ENCODE measurements at places on chromosomes 11 and 22.

DNA sequence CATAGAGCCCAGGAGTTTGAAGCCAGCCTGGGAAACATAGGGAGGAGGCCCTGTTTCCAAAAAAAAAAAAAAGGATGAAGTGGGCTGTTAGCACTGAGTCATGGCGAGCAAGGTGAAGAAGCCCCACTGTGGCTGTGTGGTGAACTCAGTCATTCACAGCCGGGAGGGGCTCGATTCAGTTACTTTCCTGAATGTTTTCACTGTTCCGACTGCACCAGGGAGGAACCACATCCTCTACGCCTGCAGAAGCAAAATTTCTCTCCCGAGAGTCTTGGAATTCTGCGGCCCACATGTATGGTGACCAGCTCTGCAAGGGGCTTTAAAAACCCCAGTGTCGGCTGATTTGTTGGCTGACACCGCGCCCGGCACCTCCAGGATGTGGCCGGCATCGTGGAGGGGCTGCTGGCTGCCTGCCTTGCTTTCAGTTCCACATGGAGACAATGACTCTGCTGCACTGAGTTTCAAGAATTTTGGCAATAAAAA lies 27.8 kb upstream of the GRAMD4 start:
- DNase-seq: no peak

DNA sequence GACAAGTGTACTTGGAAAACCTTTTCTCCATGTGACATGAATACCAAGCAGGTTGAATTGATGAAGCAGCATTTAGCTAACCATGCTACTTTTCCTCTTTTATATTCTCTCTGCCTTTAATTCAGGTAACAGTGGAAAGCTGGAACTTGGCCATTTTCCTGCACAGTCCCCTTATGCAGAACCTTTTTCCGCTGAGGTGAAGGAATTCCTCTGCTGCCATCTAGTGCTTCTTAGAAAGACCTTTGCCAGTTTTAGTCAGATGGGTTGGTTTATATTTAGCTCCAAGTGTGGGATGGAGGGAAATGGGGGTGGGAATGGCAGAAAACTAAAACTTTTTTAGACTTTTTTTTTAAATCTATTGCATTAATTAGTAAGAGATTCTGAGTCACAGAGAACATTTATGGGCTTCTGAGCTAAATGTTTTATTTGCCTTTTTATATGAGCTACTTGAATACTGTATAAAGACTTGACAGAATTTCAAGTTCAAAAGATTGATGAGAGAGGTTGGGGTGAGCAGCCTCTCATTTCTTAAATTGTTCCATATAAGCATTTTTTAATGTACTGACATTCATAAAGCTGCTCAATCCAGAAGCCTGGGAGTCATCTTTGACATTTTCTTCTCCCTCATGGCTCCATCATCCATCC lies 153.9 kb upstream of the ZC3H12C start:
- DNase-seq: peak; percentile 62

- no peak for DNase-seq
These were observed 18.8 kb downstream of the KCTD17 start for GRCh38 chr22:37070334-37070733.

DNA sequence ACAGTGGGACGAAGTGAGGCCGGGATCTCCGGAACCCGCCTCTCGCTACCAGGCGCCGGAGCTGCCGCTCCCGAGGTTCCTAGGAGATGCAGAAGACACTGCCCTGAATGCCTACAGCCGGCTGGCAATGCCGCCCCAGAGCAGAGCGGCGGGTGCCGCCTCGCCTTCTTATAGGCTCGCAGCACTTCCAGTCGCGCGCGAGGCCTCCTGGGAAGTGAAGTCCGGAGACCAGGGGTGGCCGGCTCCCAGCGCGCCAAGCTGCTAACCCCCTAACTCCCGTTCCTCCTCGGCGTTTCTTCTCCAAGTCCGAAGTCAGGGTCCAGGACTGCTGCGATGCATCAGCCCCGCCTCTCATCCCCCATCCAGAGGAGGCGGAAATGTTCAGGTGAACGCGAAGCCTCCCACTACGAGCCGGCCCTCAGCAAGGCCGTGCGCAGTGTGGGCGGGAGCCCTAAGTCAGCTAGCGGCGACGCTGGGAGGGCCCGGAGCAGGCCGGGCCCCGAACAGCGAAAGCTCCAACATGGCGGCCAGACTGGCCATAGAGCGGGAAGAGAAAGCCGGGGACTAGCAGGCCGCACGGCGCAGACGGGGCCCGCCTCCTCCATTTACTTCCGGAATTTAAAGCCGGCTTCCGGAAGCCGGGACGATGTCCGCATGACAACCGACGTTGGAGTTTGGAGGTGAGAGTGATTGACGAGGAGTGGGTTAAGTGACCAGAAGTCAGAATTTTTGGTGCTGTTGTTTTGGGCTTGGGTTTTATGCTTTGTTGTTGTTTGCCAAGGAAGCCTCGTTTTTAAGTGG lies at the start of the genes CYB561A3 and TMEM138:
Gene CYB561A3 (minus strand): TSS at position 142 of the 801 bp plus-strand sequence. CDS start 5,169 bp downstream, outside the sequence.
Gene TMEM138 (plus strand): TSS at position 634 of the 801 bp plus-strand sequence. CDS start 2,017 bp downstream, outside the sequence.
- DNase-seq: peak; percentile 98

GRCh38 chr11:112525844-112526590 lies 265.4 kb upstream of the PLET1 start:
- no peak for DNase-seq

GRCh38 chr11:74299015-74299414 lies 12.4 kb downstream of the P4HA3 start:
- DNase-seq: no peak

DNA sequence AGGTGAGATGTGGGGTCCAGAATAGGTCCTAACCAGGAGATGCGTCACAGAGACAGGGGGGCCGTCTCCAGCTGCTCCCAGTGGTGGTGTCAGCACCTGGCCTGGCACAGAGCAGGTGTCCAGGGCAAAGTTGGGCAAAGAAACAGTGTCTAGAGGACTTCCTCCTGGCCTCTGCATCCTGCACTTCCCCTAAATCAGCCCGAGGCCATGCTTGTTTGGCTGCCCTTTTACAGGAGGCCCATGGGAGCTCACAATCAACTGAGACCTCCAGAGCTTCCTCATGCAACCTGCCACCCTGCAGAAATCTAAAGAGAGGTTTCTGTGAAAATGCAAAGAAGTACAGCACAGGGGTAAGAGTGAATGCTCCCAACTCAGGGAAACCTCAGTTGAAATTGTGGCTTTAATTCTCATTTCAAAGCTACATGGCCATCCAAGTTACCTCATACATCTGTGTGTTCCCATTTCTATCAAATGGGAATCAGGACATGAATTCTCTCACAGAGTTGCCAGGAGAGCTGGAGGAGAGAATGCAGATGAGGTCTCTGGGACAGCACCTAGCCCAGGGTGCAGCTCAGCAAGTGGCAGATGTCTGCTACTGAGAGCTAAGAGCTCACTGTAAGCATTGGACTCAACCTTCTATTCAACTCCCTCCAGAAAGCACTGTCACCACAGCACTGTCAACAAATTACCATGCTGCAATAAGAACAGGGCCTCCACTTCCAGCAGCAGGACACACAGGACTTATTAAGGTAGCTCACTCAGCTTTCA lies 32.6 kb downstream of the TCIRG1 start:
- no peak for DNase-seq

DNA sequence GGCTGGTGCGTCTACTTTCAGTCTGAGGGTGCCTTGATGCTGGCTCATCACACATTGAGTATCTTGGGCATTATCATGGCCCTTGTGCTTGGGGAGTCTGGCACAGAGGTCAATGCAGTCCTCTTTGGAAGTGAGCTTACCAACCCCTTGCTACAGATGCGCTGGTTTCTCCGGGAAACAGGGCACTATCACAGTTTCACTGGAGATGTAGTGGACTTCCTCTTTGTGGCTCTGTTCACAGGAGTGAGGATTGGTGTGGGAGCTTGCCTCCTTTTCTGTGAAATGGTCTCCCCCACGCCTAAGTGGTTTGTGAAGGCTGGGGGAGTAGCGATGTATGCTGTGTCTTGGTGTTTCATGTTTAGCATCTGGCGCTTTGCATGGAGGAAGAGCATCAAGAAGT lies 4.9 kb downstream of the TLCD5 start:
- no peak for DNase-seq

Measured in retina (tissue), 1 donor.